HepG2 (cell line): ENCODE measurements at places on chromosomes 5 and 9. TPM values are rescaled to one million over a fixed set of nuclear protein-coding genes. Genes with fewer than 3 reads are reported as not detected.

The EXOC3 gene
- 16.0 and 20.5 TPM in 2 replicates for total RNA-seq

The AFAP1L1 gene
- 0.38 and 0.66 TPM in 2 replicates for total RNA-seq

GRCh38 chr5:37855438-37855837 is 15.6 kb upstream of the GDNF start:
- no peak overlapping the region for H3K27ac ChIP-seq
- no peaks in the 10 kb centered on the region for H3K4me1 ChIP-seq
- DNase-seq = no peak
- no peaks in the 10 kb centered on the region for H3K27me3 ChIP-seq

GRCh38 chr9:19498015-19498414 is 89.2 kb downstream of the ACER2 start:
- no peak for DNase-seq
- no peak overlapping the region for H3K27ac ChIP-seq
- no peaks in the 10 kb centered on the region for H3K4me1 ChIP-seq
- no peaks in the 10 kb centered on the region for H3K36me3 ChIP-seq

DNA sequence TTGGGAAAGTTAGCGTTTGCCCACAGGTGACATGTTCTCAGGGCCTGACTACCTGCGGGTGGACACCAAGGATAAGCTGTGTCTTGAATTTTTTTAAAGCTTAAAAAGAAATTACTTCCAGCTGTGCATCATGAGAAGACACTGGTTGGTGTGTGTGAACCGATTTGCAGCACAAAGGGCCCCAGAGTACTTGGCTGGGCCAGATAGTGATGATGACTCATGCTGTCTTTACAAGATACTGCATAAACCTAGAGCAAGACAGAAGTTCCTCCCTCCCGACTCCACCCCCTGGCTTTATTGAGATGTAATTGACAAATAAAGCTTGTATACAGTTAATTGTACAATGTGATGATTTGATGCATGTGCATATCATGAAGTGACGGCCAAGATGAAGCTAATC is 212.8 kb downstream of the NXNL2 start:
- no peak overlapping the region for H3K4me3 ChIP-seq
- no peaks in the 10 kb centered on the region for H3K4me1 ChIP-seq
- no peaks in the 10 kb centered on the region for H3K36me3 ChIP-seq
- H3K27me3 ChIP-seq = peaks cover 6% of the 10 kb centered on the region; the same call in 2 of the 3 replicates
- DNase-seq = no peak
